Liver (tissue), 10 donors: ENCODE measurements at places on chromosomes 13 and 19. TPM values are rescaled to one million over a fixed set of nuclear protein-coding genes. Genes with fewer than 3 reads are reported as not detected.
A peak's percentile ranks its signal among the peaks of the same experiment; 100 is the strongest.

- no peak for DNase-seq
Observed at GRCh38 chr19:18792661-18793060, 1.6 kb upstream of the COMP start.

GRCh38 chr13:27960362-27961226 lies 8.5 kb downstream of the CDX2 start:
- DNase-seq: peak; percentile 74

DNA sequence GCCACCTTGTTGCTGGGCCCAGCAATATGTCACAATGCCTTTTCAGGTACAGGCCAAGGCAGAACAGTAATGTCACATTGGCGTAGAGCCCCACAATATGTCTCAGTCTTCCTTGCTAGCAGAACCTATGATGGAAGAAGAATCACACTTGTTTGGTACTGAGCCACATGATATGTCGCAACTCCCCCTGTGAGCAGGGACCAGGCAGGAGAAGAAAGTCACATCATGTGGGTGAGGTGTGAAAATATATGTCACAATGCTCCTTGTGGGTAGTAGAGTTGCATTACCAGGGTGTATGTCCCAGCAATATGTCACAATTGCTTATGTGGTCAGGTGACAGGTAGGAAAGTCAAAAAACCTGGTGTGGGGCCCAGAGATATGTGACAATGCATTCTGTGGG lies 7.1 kb upstream of the ZNF91 start:
- DNase-seq: no peak

- DNase-seq: no peak
Observed at GRCh38 chr13:25581351-25581750, 209.6 kb downstream of the ATP8A2 start.

- DNase-seq: no peak
Observed at GRCh38 chr19:23528376-23528775, 133.1 kb upstream of the ZNF91 start.

DNA sequence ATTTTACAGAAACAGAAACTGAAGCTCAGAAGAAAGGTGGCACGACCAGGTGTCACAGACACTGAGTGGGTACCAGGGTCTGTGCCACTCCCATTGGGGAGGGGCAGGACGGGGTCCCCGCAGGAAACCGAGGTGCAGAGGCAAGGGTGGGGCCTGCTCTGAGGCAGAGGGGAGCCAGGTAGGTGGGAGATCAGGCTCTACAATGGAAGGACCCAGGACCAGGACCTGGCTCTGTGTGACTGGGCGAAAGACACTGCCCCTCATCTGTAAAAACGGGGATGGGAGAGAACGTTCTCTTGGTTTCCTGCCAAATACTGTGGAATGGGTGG lies 2.8 kb downstream of the PTGIR start:
- DNase-seq: no peak

DNA sequence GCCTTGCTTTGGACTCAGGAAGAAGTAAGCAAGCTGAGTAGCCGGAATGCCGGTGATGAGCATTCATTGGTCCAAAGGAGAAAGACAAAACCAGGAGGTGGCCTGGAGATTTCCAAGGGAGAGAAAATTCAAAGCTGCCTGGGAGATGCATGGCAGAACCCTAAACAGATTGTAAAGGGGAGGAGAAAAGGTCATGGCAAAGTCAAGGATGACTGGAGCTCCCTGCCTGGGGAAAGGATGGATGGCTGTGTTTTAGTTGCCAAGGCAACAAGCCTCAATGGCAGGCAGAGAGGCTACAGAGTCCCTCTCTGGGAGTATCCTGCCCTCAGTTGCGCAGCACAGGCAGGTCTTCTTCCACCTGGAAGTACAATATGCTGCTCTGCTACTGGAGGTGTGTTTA lies 134.0 kb downstream of the ENOX1 start:
- DNase-seq: no peak

The FFAR3 gene
- not detected for total RNA-seq

The PLK5 gene
- total RNA-seq: not detected

The CYP2F1 gene
- total RNA-seq: not detected

The MISP3 gene
- total RNA-seq: 3.8 TPM
